ENCODE measurements at places on chromosomes 3 and 15.

DNA sequence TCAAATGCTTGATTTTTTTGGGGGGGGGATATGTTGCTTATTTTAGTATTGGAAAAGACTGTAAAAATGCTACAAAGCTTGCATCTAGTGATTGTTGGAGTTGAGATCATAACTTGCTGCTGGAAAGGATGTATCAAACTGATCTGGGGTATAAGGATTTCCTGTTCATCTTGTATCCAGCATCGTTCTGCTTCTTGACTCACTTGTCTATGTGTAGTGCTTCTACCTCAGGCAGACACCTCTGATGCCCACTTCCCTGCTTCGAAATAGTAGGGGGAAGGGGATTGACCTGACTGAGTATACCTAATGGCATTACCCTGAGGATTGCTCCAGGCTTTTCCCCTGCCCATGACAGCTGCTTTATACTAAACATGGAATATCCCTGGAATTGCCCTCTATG is 42.7 kb downstream of the STT3B start:
- DNase-seq: no peak

- DNase-seq: no peak
These were observed 132.1 kb upstream of the TRIM42 start for GRCh38 chr3:140545756-140546155.

- DNase-seq: no peak
These were observed 4.1 kb upstream of the CLPX start for GRCh38 chr15:65189102-65189740.

DNA sequence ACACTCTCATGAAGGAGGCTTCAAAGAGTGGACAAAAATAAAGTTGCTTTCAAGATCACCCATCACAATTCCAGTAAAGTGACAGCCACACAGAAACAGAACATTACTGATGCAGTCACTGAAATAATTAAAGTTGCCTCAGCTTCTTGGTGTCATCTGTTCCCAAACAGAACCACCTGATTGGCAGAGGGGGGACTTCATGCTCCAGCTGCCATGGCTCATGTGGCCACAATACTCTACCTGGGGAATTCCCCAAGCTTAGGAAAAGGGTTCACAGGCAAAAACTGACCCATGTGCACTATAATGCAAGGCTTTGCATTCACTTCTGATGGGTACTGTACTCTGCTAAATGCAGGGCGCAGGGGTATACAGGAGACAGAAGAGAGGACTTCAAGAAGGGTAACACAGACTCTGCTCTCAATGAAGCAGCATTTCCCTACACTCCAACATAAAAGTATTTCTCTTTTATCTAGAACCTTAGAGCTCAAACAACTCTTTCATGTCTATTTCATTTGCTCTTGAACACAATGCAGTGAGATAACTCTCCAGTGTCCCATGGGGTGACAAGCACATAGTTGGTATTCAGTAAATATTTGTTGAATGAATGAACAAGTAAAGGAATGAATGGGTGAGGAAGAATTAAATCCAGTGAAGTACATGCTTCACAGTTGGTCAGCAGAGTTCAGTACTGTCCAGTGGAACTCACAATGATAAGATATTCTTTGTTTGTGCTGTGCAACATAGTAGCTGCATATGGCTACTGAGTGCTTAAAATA is 8.6 kb upstream of the CTNNB1 start:
- DNase-seq: no peak

- DNase-seq: no peak
These were observed 22.0 kb downstream of the COLQ start for GRCh38 chr3:15499536-15499935.

DNA sequence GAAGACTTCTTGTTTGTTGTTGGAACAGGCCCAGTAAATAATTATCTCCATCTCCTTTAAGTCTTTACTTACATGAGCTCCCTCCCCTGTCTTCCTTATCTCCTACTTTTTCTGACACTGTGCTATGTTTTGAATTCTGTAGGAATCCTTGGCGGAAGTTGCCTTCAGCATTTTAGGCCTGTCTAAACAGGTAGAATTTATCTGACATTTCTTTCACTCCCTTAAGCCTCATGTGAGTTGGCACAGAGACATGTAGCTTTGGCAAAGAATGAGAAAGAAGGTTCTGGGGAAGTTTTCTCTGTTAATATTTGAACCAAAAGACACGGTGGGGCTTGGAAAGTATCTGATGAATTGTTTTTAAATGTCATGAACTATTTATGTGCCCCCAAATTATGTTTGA is 8.1 kb downstream of the MCTP2 start:
- DNase-seq: no peak

GRCh38 chr3:87268646-87269211 is 7.7 kb downstream of the POU1F1 start:
- DNase-seq: no peak

- no peak for DNase-seq
These were observed 199.2 kb downstream of the OTOL1 start for GRCh38 chr3:161695811-161696210.

DNA sequence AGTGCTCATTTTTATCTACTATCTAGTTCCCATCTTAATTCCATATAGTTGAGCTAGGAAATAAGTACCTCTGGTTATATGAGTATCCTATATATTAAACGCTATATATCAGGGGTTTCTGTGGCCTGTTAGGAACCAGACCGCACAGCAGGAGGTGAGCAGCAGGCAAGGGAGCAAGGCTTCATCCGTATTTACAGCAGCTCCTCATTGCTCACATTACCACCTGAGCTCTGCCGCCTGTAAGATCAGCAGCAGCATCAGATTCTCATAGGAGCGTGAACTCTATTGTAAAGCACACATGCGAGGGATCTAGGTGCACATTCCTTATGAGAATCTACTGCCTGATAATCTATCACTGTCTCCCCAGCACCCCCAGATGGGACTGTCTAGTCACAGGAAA is 23.0 kb downstream of the GSK3B start:
- no peak for DNase-seq

- DNase-seq: no peak
These were observed 514.6 kb upstream of the CNTN3 start for GRCh38 chr3:75129101-75129500.

- no peak for DNase-seq
These were observed 31.7 kb upstream of the NR2C2 start for GRCh38 chr3:14915636-14916222.

DNA sequence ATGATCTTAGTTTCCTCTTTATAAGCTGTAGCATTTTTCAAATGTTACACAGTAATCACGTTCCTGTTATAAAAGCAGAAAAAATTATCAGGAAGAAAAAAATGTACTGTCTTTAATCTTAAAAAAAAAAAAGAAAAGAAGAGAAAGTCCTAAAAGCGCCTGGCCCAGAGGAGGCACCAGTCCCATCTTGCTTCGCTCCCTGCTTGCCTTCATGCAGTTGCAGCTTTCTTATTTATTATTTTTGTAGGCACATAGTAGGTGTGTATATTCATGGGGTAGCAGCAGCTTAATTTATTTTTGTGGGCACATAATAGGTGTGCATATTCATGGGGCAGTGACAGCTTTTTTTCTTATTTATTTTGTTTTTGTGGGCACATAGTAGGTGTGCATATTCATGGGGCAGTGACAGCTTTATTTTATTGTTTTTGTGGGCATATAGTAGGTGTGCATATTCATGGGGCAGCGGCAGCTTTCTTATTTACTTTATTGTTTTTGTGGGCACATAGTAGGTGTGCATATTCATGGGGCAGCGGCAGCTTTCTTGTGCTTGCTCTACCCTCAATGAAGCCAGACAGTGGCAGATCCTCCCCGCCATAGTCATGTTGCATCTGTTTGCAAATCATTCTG is 5.5 kb upstream of the EHD4 start:
- no peak for DNase-seq

GRCh38 chr3:153084431-153084830 is 77.6 kb upstream of the RAP2B start:
- no peak for DNase-seq

DNA sequence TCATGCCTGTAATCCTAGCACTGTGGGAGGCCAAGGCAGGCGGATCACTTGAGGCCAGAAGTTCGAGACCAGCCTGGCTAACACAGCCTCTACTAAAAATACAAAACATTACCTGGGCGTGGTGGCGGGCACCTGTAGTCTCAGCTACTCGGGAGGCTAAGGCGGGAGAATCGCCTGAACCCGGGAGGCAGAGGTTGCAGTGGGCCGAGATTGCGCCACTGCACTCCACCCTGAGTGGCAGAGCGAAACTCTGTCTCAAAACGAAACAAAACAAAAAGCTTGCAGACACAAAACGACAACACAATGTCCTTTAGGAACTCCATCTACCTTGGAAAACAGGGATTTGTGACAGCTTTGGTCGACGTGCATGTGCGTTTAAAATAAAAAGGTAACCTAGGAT is 716 bp upstream of the KLHL24 start:
- DNase-seq: no peak

GRCh38 chr3:13570391-13571194 is 21.7 kb downstream of the FBLN2 start:
- DNase-seq: no peak

DNA sequence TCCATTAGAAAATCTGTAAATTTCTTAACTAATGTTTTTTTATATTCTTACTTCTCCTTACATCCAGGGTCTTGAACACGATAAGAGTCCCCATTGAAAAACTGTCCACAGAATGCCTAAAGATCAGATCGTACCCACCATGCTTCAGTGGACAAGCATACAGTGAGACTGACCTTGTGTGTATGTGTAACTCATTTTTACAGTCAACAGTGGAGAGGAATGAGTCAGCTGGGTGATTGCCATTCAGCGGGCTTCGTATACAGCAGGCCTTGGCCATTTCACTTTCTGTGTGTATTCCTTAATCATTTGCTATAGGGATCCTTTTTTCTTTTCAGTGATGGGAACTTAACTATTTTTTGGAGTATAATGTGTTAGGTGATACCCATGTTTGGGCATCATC is 10.6 kb downstream of the PARP14 start:
- no peak for DNase-seq

DNA sequence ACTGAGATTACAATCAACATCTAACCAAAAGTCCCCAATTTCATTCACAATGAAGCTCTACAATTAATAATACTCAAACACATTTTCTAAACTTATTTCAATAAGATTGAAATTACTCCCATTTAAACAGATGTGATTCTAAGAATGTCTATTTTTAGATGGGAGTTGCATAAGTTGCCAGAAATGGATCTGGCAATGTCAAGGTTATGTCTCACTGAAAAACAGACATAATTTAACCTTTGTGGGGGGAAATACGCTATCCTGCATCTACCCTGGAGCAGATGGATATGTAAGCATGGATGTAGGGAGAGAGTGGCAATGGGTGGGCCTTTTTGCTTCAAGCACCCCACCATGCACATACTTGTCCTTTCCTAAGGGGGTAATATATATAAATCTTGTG is 6.7 kb upstream of the EIF1B start:
- DNase-seq: no peak

DNA sequence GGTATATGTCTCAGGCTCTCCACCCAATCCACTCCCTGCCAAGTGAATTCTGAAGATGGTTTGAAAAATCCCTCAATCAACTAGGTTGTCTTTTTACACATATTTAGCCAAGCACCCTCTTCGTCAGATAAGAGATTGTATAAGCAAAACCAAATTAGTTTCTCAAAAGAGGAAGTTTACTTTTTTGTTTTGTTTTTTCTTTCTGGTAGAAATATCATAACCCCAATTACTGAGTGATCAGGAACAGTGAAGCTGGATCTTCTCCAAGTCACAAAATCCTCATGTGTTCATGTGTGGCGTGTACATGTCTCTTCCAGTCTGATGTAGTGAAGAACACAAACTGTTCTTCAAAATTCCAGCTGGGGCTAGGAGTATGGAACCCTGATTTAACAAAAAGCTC is 180.6 kb downstream of the FOXP1 start:
- no peak for DNase-seq

- no peak for DNase-seq
These were observed 30.5 kb upstream of the ZFAND6 start for GRCh38 chr15:80028937-80029336.

GRCh38 chr3:114566767-114567166 is 272.9 kb downstream of the TIGIT start:
- no peak for DNase-seq

GRCh38 chr3:23704298-23704697 is 101.5 kb upstream of the UBE2E1 start:
- no peak for DNase-seq

DNA sequence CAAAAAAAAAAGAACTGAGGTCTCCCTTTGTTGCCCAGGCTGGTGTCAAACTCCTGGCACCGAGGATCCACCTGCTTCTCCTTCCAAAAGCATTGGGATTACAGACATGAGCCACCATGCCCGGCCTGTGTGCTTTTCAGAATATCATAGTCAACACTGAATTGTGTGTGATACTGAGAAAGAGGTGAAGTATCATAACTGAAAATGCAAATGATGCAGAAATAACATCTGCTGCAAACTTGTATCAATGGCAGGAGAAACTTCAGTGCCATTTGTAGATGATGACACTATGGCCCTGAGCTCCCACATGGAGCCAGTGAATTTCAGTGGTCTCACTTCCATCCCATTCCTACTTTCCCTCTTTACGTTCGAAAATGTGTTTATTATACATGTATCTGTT is 21.9 kb downstream of the IL12A start:
- no peak for DNase-seq

DNA sequence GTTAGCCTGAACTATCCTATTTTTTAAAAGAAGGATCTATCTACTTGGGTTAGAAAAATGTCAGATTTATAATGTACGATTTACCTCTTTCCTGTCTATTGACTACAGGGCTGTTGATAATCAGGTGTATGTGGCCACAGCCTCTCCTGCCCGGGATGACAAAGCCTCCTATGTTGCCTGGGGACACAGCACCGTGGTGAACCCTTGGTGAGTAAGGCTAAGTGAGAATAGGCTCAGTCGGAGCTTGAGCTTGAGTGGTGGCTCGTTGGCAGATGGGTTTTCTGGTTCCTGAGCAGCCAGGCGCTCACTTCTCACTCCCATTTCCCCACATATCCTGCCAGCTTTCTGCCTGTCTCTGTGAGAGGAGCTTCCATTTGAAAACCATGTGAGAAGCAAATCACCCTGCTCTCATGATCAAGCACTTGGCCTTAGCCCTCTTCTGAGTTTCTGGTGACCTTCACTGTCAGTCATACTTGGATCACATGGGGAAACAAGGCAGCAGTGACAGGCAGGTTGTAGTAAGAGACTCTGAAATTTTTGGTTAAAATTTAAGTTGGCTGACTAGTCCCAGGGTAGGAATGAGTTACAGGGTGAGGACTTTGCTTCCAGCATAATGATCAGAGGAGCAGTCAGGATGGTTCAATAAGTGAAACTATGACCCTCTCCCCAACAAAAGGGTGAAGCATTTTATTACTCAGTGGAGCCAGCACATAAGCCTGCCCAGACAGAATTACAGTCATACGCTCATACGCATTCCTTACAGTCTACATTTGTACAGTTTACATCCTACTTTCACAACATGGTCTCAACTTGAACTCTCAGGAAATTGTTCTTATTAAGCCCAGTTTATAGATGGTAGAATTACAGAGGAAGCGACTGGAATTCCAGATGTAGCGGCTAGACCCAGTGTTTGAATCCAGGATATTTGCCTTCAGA is 18.0 kb downstream of the NIT2 start:
- no peak for DNase-seq

GRCh38 chr3:13516760-13517135 is 32.2 kb upstream of the FBLN2 start:
- no peak for DNase-seq

DNA sequence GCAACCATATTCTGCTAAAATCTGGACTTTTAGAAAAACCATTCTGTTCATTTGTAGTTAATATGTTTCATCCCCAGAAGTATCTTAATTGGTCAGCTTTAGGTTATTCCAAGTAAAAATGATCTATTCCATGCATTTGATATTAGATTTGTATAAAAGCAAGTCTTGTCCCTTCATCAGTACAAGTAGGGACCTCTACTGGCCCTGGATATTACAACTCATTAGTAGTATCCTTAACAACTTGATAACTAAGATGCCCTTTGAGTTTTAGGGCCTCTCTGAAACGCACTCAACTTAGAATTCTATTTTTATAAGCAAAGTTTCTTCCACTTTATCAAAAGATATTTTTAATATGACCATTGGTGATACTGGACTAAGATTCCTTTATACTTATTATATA is 25.3 kb upstream of the SELENOT start:
- no peak for DNase-seq
